Stimulated activated CD4-positive, alpha-beta T cell treated with anti-CD3 and anti-CD28 coated beads, Interleukin-1b, Interleukin-23, amount 100 ng/mL, for 1 hour (primary cell): ENCODE measurements at places on chromosomes 12 and 14.

DNA sequence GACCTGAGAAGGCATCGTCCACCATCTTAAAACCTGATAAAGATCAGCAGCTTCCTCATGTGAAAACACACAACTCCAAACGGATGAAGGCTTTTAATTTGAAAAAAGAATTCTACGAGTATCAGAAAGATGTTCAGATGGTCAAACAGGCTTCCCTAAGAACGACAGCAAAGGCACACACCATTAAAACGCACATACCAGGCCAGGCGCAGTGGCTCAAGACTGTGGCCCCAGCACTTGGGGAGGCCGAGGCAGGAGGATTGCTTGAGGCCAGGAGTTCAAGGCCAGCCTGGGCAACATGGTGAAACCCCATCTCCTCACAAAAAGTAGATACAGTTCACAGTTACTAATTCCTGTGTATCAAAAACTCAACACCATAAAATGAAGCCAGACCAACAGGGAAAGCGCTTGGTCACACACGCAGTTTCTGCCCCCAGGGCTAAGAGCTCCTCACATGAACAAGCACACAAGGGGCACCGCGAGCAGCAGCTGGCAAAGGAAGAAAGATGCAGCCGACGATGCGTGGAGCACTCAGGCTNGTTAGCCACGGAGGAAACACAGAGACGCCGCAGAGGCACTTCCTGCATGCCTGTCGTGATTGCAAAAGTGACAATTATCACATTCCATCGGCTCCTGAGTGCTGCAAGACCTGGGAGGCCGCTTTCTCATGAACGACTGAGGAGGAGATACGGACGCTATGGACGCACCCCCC is 78.0 kb downstream of the NOC4L start:
- no peak for DNase-seq

GRCh38 chr12:121033625-121034349 is 5.3 kb downstream of the OASL start:
- DNase-seq: peak; percentile 23

GRCh38 chr14:50451854-50452253 is 55.2 kb upstream of the CDKL1 start:
- no peak for DNase-seq

- no peak for DNase-seq
Observed at GRCh38 chr12:47164724-47165439, 85.1 kb upstream of the AMIGO2 start.

DNA sequence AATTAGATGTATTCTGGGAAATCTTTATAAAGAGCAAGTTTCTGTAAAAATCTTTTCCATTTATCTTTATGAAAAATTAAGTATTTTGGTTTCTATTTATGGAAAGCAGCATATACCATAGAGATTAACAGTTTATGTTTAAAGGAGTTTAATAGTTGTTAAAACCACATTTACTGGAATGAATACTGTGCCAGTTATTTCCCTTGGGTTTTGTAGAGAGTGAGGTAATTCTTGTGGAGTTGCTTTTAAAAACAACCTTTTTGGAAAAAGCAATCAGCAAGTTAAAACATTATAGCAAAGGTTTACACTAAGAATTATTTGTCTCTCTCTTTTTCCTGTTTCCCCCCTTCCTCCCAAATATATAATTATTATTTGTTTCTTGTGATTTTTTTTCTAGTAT is 34.9 kb downstream of the AEBP2 start:
- DNase-seq: no peak

DNA sequence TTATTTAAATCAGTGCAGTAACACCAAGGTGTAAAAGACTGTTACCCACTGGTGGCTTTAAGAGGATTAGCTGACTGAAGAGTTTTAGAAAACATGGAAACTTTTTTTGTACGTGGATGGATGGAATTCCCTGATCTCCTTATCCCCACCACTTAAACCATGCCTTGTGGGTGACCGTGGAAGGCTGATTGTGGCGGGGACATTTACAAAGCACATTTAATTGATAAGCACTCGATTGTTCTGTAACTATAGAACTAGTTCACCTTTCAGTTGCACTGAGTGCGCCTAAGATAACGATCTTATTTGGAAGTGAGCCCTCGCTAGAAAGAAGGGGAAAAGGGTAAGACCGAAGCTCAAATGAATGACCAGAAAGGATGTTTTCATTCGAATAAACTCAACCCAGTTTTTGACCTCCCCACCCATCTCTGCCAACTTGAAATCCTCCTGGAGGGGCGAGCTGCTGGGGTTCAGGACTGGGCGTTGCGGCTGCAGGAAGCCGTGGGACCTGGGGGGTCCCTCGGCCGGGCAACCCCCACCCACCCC is 688 bp upstream of the RASSF3 start:
- DNase-seq: no peak

DNA sequence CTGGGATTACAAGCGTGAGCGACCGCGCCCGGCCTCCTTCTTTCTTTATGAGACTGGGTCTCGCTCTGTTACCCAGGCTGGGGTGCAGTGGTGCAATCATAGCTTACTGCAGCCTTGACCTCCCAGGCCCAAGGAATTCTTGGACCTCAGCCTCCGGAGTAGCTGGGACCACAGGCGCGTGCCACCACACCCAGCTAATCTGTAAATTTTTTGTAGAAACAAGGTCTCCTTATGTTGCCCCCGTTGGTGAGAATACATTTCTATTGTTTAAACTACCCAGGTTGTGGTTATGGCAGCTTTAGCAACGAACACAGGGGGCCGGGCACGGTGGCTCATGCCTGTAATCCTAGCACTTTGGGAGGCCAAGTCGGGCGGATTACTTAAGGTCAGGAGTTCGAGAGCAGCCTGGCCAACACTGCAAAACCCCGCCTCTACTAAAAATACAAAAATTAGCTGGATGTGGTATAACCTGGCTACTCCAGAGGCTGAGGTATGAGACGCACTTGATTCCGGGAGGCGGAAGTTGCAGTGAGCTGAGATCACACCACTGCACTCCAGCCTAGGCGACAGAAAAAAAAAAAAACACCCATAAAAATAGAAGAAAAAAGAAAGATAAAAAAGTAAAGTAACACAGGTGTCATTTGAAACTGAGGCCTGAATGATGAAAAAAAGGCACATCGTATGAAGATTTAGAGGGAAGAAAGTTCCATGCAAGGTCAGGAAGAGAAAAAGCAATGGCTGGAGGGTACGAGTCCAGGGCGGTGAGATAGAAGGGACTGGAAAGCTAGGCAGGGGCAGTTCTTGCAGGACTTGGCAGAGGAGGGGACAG is 977 bp upstream of the TMEM120B start:
- no peak for DNase-seq

GRCh38 chr12:54917001-54917488 is 62.7 kb downstream of the MUCL1 start:
- DNase-seq: no peak
